ENCODE measurements at places on chromosomes 6 and 20.
A peak's percentile ranks its signal among the peaks of the same experiment; 100 is the strongest.

DNA sequence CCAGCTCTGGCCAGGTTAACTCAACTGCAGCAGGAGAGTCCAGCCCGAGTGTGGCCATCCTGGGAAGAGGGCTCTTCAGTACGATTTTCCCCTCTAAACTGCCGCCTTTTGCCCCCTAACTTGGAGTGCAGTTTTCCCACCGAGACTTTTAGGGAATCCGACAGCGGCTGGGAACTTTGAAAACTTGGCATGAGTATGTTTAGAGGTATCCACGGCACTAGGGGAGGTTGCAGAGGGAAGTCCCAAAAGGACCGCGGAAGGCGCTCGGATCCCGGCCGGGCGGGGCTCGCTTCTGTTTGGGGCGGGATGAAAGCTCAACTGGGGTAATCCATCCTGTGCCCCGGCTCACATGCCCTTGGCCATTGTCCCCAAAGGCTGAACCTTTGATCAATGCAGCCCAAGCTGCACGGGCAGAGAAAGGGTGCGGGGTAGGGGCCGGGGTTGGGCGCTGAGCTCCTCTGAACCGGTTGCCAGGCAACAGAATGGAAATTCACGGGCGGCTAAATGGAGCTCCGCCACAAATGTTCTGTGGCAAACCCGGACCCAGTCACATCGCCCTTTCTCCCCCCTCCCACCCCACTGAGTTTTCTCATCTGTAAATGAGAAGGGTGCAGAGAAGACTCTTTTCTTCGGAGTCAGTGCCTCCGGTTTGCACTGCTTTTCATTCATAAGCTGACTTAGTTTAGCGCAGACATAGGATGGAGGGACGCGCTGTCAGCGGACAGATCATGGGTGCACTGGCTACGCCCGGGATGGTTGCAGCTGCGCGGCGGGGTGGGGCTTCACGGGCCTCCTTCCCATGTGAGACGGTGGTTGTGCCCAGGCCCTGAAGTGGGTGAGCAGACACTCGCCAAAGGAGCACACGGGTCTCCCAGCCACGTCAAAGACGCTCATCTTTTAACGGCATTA, 2.3 kb downstream of the BMP6 start:
- H3K4me3 ChIP-seq = peak overlapping the region; percentile 49
- H3K27ac ChIP-seq = no peak overlapping the region
- H3K27me3 ChIP-seq = peaks cover 69% of the 10 kb centered on the region
- DNase-seq = no peak

GRCh38 chr6:39114388-39114703, 640 bp downstream of the SAYSD1 start:
- H3K27me3 ChIP-seq = 0 out of 2 replicates have a peak, but pooled peaks cover 2% of the 10 kb centered on the region
- peaks cover 4% of the 10 kb centered on the region for H3K4me1 ChIP-seq
- no peak overlapping the region for H3K27ac ChIP-seq
- peak overlapping the region; percentile 85 for H3K4me3 ChIP-seq
- H3K36me3 ChIP-seq = no peaks in the 10 kb centered on the region
- DNase-seq = no peak

- H3K4me1 ChIP-seq = no peaks in the 10 kb centered on the region
- no peak overlapping the region for H3K27ac ChIP-seq
- DNase-seq = no peak
- no peaks in the 10 kb centered on the region for H3K27me3 ChIP-seq
These were observed 111.6 kb downstream of the BFSP1 start for GRCh38 chr20:17419479-17420041.

DNA sequence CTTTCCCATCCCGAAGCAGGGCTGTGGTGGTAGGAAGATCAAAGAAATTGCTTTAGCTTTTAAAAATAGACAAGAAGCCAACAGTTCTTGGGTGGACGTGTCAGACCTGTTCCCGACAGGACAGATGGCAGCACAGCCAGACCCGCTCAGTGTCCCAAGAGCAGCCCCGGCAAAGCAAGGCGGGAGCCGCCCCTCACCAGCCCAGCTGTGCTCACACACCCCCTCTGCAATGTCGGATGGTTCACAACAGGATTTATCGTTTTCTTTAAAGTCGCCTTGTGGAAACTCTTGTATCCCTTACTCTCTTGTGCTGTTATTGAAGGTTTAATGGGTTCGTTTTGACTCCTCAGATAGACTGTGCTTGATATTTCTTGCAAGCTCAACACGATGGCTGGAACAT, 302.4 kb downstream of the THBS2 start:
- H3K4me1 ChIP-seq = no peaks in the 10 kb centered on the region
- DNase-seq = no peak
- no peak overlapping the region for H3K27ac ChIP-seq
- no peak overlapping the region for H3K4me3 ChIP-seq
- H3K36me3 ChIP-seq = no peaks in the 10 kb centered on the region
- no peaks in the 10 kb centered on the region for H3K27me3 ChIP-seq

DNA sequence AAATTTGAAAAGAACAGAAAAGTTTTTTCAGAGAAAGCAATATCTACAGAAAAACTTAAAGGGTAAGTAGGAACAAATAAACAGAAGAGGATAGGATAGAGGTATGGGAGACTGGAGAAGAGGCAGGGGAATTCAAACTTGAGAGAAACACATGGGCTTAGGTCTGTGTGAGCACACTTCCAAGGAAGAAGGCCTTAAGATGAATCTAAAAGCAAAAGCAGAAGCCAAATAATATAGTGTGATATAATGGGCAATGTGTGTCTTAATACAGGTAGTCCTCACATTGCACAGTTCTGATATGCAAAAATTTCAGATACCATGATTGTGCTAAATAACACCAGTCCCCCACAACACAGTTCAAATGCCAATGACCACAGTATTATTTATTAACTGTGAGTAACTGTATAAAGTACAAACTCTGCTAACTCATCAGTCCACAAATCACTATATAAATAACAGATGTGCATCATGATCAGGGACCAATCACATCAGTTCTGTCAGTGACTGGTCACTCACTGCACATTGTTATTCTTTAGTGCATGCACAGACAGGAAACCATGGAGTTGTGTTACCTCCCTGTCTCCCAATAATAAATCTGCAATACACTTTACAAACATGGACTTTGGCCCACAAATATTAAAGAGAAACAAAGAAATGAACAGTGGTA, 18.6 kb downstream of the SNX14 start:
- DNase-seq = no peak
- no peaks in the 10 kb centered on the region for H3K27me3 ChIP-seq
- no peak overlapping the region for H3K4me3 ChIP-seq
- no peaks in the 10 kb centered on the region for H3K36me3 ChIP-seq
- no peak overlapping the region for H3K27ac ChIP-seq

DNA sequence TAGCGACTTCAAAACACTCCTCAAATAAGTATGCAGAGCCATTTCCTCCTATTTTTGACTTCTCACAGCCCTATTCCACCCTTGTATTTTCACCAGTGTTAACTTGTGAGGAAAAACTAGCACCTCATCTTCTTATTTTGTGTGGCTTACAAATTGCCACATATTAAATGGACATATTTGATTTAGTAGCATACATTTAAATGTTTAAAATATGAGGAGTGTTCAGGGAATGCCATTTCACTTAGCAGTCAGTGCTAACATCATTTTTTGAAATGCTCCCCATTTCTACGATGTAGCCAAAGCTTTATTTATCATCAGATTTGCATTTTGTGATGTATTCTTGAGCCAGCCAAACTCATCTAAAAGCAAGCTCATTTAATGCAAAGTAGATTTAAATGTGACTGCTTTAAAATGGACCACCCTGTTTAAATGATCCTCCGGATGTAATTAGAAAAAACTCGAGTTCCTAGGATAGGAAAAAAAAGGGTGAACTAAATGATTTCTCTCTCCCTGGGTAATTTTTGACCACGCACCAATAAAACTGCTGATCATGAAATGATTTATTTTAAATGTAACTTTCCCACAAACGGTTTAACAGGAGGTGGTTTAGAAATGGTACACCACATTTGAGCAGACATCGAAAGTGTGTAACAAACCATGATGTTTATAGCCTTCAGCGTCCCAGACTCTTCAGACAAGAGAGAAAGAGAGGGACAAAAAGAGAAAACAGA, 172.6 kb downstream of the CD83 start:
- H3K4me1 ChIP-seq = peaks cover 7% of the 10 kb centered on the region
- H3K4me3 ChIP-seq = no peak overlapping the region
- DNase-seq = no peak
- H3K36me3 ChIP-seq = no peaks in the 10 kb centered on the region

GRCh38 chr20:53865901-53866793, 204.2 kb downstream of the BCAS1 start:
- peak overlapping the region; percentile 86 for H3K27ac ChIP-seq
- no peak overlapping the region for H3K4me3 ChIP-seq
- no peaks in the 10 kb centered on the region for H3K27me3 ChIP-seq
- H3K4me1 ChIP-seq = peaks cover 7% of the 10 kb centered on the region
- H3K36me3 ChIP-seq = no peaks in the 10 kb centered on the region

DNA sequence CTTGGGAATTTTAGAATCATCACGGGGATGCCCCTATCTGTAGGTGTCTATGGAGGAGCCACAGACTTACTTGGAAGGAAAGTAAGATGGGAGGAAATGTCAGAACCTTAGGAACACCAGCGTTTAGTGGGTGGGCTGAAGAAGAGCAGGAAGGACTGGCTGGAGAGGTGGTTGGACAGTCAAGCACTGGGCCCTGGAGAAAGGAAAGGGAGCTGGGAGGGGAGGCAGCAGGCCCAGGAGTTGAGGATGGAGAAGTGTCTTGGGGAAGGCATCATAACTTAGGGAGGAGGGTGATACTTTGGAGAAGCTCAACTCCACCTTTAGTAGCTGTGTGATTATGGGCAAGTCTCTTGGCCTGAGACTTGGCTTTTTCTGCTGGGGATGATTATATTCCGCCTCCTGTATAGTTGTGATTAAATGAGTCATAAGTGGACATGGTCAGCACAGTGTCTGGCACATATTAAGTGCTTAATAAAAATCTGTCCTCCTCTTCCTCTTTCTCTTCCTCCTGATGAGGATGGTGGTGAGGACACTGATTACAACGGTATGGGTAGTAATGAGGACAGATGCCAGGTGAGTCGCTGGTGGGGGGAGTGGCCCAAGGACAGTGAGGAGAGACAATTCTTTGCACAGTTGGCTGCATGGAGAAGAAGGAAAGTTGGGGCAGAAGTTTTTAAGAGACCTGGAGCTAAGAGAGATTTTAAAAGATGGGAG, 125.7 kb downstream of the TOX2 start:
- H3K4me3 ChIP-seq = no peak overlapping the region
- no peaks in the 10 kb centered on the region for H3K27me3 ChIP-seq
- no peaks in the 10 kb centered on the region for H3K4me1 ChIP-seq
- H3K27ac ChIP-seq = no peak overlapping the region
- DNase-seq = no peak
- H3K36me3 ChIP-seq = no peaks in the 10 kb centered on the region

DNA sequence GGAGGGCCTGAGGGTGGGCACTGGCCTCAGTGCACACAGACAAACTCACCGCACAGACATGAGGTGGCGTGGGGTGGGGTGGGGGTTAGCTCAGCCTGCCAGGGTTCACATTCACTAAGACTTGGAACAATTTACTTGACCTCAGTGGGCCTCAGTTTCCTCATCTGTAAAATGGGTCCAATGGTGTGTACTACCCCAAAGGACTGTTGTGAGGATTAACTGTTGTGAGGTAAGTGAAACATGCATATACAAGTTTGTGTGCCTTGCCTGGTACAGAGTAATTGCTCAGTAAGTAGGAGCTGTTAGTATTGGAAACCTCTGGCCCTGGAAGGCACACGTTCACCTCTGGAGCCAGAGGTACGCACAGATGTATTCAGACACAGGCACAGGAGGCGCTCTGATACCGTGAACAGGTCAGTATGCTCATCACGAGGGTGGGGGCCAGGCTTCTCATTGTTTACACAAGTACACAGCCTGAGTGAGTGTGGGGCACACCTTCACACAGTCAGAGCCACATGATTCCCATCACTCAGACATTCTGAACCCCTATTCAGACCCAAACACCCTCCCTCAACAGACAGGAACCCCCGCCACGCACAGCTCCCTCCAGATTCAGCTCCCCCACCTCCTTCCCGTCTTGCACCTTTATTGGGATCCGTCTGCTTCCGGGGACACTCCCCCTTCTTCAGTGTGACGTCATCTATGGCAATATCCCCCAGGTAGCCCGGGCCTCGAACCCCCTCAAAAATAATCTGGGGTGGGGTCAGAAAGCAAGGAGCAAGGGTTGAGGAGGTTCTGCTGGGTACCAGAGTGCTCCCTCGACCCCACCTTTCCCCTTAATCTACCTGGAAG, 59.9 kb downstream of the MDGA1 start:
- no peaks in the 10 kb centered on the region for H3K36me3 ChIP-seq
- no peaks in the 10 kb centered on the region for H3K27me3 ChIP-seq
- H3K4me3 ChIP-seq = no peak overlapping the region
